NCI-H1436 treated with DMSO at 0.1 percent for 48 hours (cell line): ENCODE measurements at places on chromosomes 13 and 19.

DNA sequence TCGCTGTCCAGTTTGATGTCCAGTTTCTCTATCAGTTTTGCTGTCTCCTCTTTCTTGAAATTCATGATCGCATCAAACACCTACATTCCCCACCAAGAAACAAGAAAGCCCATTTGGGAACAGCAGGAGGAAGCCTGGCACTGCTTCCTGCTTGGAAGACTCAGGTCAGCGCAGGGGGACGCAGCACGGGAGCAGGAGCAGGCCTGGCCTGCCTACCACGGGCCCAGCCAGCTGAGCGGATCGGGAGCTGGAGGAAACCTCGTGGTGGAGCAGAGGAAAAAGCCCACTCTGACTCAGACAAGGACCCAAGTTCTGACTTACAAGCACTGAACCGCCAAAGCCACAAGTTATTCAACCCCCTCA, 3.9 kb downstream of the EEF2 start:
- DNase-seq: no peak

GRCh38 chr19:43290568-43291359, 21.4 kb upstream of the PSG9 start:
- no peak for DNase-seq

DNA sequence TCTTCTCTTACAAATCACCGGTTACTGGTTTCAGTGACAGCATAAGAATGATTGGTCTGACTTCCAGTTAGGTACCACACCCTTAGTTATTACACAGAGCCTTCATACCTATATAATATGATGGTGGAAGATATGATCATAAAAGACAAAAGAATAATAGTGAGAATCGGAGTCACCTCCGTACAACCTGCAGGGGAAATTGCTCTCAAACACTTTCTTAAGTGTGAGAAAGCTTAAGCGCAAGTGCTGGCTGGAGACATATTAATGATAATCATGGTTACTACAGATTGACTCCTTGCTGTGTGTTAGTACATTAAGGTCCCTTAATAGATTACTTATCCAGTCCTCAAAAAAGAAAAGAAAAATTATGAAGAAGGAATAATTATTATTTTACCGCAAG, 1.8 kb upstream of the LHFPL6 start:
- DNase-seq: no peak

DNA sequence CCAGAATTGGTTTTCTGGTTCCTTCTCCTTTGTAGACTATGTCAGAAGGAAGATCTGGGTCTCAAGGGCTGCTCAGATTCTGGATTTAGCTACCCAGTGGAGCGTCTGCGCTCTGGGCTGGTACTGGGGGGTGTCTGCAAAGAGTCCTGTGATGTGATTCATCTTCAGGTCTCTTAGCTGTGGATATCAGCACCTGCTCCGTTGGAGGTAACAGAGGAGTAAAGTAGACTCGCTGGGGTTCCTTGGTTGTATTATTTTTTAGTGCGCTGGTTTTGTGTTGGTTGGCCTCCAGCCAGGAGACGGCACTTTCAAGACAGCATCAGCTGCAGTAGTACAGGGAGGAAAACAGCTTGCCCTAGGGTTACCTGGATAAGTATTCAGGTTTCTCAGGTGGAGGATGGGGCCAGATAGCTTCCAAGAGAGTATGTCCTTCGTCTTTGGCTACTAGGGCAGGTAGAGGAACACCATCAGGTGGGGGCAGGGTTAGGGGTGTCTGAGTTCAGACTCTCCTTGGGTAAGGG, 10.4 kb upstream of the KLK15 start:
- DNase-seq: no peak

GRCh38 chr13:57045826-57046546, 94.7 kb upstream of the PRR20A start:
- no peak for DNase-seq

GRCh38 chr13:33445024-33445423, 159.5 kb upstream of the STARD13 start:
- DNase-seq: no peak

DNA sequence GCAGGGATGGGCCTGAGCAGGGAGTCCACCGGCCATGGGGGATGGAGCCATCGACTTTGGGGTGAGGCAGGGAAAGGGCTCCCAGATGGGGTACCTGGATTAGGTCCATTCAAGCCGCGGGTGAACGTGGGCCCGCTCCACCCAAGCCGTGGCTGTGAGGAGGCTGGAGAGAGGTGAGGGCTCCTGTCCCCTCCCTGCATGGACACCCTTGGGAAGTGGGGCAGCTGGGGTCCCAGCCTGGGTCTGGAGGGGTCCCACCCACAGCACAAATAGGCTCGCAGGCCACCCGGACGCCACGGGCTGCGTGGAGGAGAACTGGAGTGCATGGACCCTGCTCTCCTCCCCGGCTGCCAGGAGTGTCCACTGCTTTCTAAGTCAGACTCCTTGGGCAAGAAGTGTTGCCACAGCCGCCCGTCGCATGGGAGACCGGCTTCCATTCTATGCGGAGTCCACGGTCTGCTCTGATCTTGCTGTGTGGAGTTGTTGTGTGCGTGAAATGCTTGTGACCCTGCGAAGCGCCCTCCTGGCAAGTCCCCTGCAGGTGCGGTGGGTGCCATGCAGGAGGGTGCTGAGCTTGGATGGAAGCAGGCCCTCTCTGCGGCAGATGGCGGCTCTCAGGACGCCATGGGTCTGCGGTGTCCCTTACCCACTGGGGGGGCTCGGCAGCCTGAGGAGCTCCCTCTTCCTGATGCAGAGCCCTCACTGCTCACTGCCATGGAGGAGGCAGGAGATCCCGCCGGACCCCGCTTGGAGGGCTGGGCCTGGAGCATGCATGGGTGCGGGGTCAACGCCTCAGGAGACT, 2.0 kb downstream of the DAZAP1 start:
- DNase-seq: no peak
